ENCODE measurements at places on chromosomes 11 and 22. TPM values are rescaled to one million over a fixed set of nuclear protein-coding genes. Genes with fewer than 3 reads are reported as not detected.

The LUZP2 gene
- not detected for total RNA-seq

The CARD10 gene
- total RNA-seq = 4.4 TPM

The SEPTIN5 gene
- 10.9 TPM for total RNA-seq

The PHOX2A gene
- not detected for total RNA-seq

The OR9G1 gene
- total RNA-seq = not detected

The RAG2 gene
- total RNA-seq = not detected

The KRTAP5-7 gene
- total RNA-seq = not detected

The FXYD6 gene
- 10.8 TPM for total RNA-seq

The MYO18B gene
- 304 TPM for total RNA-seq

The ZP1 gene
- total RNA-seq = 0.29 TPM

DNA sequence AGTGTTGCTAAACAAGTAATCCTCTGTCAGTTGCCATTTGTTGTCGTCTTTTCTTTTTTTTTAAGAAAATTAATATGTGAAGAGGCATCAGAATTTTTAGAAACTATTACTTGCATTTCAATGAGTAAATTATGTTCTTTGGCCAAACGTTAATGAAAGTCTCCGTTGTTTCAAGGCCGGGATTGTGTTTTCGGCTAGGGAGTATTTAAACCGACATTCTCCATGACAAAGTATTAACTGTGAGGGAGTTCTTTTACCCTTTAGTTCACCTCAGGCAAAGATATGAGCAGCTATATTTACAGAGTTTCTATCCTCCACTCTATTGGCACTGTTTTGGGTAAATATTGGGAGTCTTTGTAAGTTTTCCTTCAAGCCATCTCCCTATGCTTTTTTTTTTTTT is 668.9 kb downstream of the METTL15 start:
- DNase-seq = no peak
- H3K36me3 ChIP-seq = no peaks in the 10 kb centered on the region
- H3K27ac ChIP-seq = no peak overlapping the region
- H3K4me3 ChIP-seq = no peak overlapping the region

- H3K36me3 ChIP-seq = no peaks in the 10 kb centered on the region
- H3K27ac ChIP-seq = no peak overlapping the region
- DNase-seq = no peak
These were observed 934.2 kb downstream of the BRD1 start for GRCh38 chr22:48893288-48894063.

GRCh38 chr11:64318766-64319761 is 1.1 kb downstream of the PRDX5 start:
- no peaks in the 10 kb centered on the region for H3K27me3 ChIP-seq
- H3K27ac ChIP-seq = peak overlapping the region; percentile 99
- peak overlapping the region; percentile 86 for H3K4me3 ChIP-seq
- H3K4me1 ChIP-seq = peaks cover 8% of the 10 kb centered on the region
- H3K36me3 ChIP-seq = peaks cover 43% of the 10 kb centered on the region
- no peak for DNase-seq

GRCh38 chr22:48499456-48500425 is 1327.9 kb downstream of the BRD1 start:
- no peaks in the 10 kb centered on the region for H3K4me1 ChIP-seq
- H3K4me3 ChIP-seq = no peak overlapping the region
- no peak for DNase-seq
- no peaks in the 10 kb centered on the region for H3K36me3 ChIP-seq
- no peak overlapping the region for H3K27ac ChIP-seq
- no peaks in the 10 kb centered on the region for H3K27me3 ChIP-seq

DNA sequence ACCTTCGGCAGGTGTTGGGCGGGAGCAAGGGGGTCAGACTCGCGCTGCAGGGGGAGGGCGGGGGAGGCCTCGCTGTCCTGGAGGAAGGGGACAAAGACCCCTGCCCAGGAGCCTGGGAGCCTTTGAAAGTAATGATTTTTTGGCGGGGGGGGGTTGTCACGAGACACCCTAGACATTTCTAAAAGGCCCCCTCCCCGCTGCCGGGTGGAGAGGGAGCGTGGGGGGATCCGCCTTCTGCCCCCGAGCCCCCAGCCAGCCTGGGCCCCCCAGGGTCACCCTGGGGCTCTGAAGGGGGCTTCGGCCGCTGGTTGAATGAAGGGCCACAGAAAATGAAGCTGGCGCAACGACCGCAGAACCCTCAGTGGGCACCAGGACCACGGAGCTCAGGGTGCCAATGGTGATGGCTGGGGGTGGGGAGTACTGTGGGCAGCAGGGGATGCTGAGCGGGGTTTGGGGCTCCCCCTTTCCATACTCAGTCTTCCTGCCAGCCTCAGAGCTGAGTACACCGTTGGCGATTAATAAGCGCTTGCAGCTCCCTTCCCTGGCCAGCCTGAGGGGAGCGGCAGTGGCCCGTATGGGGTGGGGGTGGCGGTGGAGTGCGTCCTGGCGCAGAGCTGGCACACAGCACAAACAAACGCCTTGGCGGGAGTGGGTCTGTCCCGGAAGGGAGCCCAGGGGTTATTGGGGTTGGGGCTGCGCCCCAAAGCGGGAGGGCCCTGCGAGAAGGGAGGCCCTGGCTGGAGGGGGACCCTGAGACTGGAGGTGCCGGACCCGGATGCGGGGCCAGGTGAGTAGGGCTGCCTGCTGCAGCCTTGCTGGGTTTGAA is 1.2 kb upstream of the DUSP8 start:
- peak overlapping the region; percentile 91 for H3K27ac ChIP-seq
- no peaks in the 10 kb centered on the region for H3K27me3 ChIP-seq
- DNase-seq = no peak
- no peaks in the 10 kb centered on the region for H3K36me3 ChIP-seq
- peak overlapping the region; percentile 72 for H3K4me3 ChIP-seq

DNA sequence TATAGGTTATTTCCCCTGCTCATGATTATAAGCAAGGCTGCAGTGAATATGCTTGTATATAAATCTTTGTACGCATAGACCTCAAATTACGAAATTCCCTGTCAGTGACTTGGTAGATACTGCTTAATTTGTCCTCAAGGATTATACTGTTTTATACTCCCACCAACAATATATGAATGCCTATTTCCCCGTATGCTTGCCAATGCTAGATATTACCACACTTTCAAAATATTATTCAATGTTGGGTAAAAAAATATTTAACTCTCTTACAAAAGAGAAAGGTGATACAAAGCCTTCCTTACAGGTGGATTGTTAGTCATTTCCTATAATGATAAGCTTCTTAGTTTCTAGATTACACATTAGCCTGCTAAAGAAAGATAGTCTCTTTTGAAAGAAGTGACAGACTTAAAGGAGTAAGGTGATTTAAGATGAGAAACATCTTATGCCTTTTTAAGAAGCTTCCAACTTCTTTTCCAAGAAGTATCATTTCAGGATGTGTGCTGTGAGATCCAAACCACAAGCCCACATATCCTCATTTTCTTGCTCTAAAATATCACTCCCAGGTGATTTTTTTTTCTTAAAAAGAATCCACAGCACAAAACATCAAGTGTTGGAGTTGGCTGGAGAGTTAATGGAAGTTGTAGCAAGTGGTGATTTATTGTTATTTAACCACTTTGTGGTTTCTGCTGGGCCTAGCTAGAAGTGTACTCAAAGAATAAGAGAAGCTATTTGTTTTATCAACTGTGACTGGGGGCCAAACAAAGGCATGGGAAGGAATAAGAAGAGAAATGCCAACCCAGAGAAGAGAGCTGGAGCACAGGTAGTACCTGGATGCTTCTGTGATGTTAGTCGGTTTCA is 59.2 kb downstream of the BARX2 start:
- H3K27ac ChIP-seq = no peak overlapping the region
- H3K4me3 ChIP-seq = no peak overlapping the region
- no peaks in the 10 kb centered on the region for H3K36me3 ChIP-seq
- H3K4me1 ChIP-seq = no peaks in the 10 kb centered on the region

DNA sequence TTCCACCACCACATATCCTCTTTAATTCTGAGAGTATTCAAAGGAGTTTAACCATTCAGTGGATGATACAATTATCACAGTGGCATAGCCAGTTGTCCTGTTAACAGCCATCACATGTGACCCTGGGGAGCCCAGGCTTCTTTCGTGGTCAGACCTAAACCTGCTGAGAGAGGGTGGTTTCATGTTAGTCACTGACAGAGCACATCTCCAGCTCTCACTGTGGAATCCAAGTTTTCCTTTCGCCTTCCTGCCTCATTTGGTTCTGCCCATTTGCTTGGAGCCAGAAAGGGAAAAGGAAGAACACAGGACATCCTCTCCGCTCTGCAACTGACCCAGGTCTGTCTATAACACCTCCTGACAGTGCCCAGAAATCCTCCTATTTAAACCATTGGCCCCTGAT is 60.4 kb downstream of the MCHR1 start:
- H3K27ac ChIP-seq = no peak overlapping the region
- no peaks in the 10 kb centered on the region for H3K27me3 ChIP-seq
- H3K4me1 ChIP-seq = no peaks in the 10 kb centered on the region
- no peak overlapping the region for H3K4me3 ChIP-seq
- no peak for DNase-seq
- H3K36me3 ChIP-seq = no peaks in the 10 kb centered on the region

GRCh38 chr11:44774731-44775130 is 48.0 kb downstream of the TSPAN18 start:
- no peaks in the 10 kb centered on the region for H3K4me1 ChIP-seq
- no peak for DNase-seq
- no peak overlapping the region for H3K27ac ChIP-seq
- H3K27me3 ChIP-seq = no peaks in the 10 kb centered on the region
- H3K4me3 ChIP-seq = no peak overlapping the region

- H3K27me3 ChIP-seq = peaks cover 2% of the 10 kb centered on the region
- no peaks in the 10 kb centered on the region for H3K36me3 ChIP-seq
- H3K4me3 ChIP-seq = no peak overlapping the region
- DNase-seq = no peak
These were observed 38.6 kb upstream of the PRR5 start for GRCh38 chr22:44663256-44663999.

- peaks cover 4% of the 10 kb centered on the region for H3K4me1 ChIP-seq
- H3K27me3 ChIP-seq = no peaks in the 10 kb centered on the region
- peak; percentile 74 for DNase-seq
- H3K36me3 ChIP-seq = peaks cover 6% of the 10 kb centered on the region
These were observed 8.3 kb downstream of the NDUFV1 start for GRCh38 chr11:67614730-67615714.

GRCh38 chr11:125649465-125650166 is 24.7 kb downstream of the CHEK1 start:
- DNase-seq = no peak
- H3K4me1 ChIP-seq = no peaks in the 10 kb centered on the region
- no peaks in the 10 kb centered on the region for H3K27me3 ChIP-seq

DNA sequence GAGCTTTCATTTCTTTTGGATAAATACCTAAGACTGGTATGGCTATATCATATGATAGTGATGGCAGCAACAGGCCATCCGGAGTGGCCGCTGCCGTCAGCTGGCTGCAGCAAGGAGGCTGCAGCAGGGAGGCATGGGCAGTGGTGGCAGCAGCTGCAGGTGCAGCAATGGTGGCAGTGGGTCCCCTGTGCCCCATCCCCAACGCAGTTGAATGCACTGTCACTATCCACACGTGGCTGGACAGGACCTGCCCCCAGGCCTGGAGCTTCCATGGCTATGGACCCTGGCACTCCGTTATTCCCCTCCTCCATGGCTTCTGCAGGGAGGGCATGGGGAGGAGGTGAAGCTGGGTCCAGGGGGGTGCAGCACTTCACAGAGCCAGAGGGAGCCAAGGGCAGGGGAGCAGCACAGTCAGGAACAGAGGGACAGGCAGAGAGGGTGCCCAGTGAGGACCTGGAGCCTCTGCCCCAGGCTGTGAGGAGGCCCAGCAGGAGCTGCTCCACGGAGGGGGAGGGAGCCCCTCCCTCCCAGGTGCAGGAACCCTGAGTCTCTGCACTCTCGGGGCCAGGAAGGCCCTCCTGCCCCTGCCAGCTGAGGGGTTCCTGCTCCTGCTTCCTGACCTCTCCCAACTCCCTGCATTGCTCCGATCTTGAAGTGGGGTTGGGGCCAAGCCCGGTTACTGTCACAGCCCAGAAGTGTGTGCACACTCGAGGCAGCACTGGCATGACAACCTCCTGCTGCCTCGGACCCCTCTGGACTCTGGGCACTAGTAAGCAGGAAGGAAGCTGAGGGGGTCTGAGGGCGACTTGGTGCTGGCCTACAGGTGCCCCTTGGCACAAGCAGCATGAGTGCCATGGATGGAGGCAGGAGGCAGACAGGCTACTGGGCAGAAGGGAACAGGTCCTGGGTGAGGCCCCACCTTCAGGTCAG is 466.3 kb downstream of the GUCY1A2 start:
- no peak overlapping the region for H3K27ac ChIP-seq
- H3K36me3 ChIP-seq = no peaks in the 10 kb centered on the region
- DNase-seq = no peak

DNA sequence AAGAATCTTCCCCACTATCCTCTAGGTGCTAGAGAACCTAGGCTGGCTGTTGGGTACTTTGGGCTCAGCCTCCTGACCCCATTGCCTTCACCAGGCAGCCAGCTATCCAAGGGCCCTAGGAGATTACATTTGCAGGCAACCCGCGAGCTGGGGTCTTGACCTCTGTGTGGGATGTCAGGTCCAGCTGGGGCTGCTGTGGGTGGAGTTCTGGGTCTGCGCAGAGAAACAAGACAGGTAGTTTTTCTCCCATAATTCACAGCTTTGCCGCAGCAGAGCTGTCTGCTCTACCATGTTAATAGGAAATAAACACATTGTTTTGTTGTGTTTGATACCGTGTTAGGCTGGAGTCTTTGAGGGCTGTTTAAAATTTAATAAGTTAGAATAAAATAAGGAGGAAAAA is 142.8 kb upstream of the PLET1 start:
- no peak for DNase-seq
- H3K36me3 ChIP-seq = no peaks in the 10 kb centered on the region
- no peak overlapping the region for H3K4me3 ChIP-seq
- H3K27me3 ChIP-seq = no peaks in the 10 kb centered on the region
- H3K27ac ChIP-seq = no peak overlapping the region
- H3K4me1 ChIP-seq = peaks cover 8% of the 10 kb centered on the region

GRCh38 chr11:65789230-65790103 is 2.6 kb downstream of the OVOL1 start:
- H3K36me3 ChIP-seq = no peaks in the 10 kb centered on the region
- peaks cover 3% of the 10 kb centered on the region for H3K27me3 ChIP-seq
- no peak overlapping the region for H3K4me3 ChIP-seq
- H3K4me1 ChIP-seq = no peaks in the 10 kb centered on the region
- no peak overlapping the region for H3K27ac ChIP-seq

- DNase-seq = no peak
- H3K36me3 ChIP-seq = no peaks in the 10 kb centered on the region
- H3K4me1 ChIP-seq = peaks cover 3% of the 10 kb centered on the region
- no peaks in the 10 kb centered on the region for H3K27me3 ChIP-seq
- no peak overlapping the region for H3K4me3 ChIP-seq
These were observed 422.6 kb downstream of the MN1 start for GRCh38 chr22:27378995-27379394.

DNA sequence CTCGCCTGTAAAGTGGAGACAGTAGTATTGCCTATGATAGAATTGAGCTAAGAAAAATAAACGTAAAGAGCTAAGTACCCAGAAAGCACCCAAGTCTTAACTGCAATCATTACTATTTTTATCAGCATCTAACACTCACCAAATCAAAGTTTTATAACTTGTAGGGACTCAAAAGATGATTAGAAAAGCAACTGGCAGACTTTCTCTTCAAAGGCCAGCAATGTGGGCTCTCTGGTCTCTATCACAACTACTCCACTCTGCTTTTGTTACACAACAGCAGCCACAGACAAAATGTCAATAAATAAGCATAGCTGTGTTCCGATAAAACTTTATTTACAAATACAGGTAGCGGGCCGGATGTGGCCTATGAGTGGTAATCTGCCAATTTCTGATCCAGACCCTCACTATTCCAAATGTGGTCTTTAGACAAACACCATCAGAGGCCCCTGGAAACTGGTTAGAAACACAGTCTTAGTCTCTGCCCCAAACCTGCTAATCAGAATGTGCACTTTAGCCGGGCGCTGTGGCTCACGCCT is 8.2 kb downstream of the TPST2 start:
- H3K27me3 ChIP-seq = no peaks in the 10 kb centered on the region
- H3K4me1 ChIP-seq = peaks cover 32% of the 10 kb centered on the region
- no peak overlapping the region for H3K4me3 ChIP-seq
- DNase-seq = no peak
- no peak overlapping the region for H3K27ac ChIP-seq

Measured in psoas muscle (tissue), 8 donors.